ENCODE measurements at places on chromosomes 7 and 10. TPM values are rescaled to one million over a fixed set of nuclear protein-coding genes. Genes with fewer than 3 reads are reported as not detected.
A peak's percentile ranks its signal among the peaks of the same experiment; 100 is the strongest.

The GALNT17 gene
- 1.6 TPM for total RNA-seq

The DPP6 gene
- total RNA-seq = 6.4 TPM

The PRKG1 gene
- total RNA-seq = 17.0 TPM

The KLHL7 gene
- total RNA-seq = 34.4 TPM

The NANOS1 gene
- 1.7 TPM for total RNA-seq

The PDK4 gene
- total RNA-seq = 99.4 TPM

The ELMO1 gene
- total RNA-seq = 74.2 TPM

The SYCE1 gene
- not detected for total RNA-seq

The FRAT2 gene
- 21.3 TPM for total RNA-seq

DNA sequence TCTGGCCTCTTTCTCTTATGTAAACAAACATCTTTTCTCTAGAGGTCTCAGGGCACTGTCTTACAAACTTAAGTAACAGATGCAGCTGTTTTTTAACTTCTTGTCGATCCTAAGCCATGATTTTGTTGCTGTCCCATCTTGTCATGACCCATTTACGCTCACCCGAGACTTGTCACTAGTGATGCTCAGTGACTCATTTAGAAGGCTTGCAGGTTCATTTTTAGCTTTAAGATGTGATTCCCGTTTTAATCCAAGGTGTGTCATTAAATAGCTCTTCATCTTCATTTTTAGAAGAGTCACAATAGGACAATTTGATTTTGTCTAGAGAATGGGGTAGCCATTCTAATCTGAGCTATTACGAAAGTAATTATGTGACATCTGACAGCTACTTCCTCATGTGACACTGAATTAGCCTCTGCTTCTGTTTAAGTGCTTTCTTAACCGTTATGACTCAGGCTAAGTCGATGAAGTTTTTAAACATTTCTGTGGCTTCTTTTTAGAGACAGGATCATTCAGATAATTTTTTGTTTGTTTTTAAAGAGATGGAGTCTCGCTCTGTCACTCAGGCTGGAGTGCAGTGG lies 42.7 kb downstream of the SPDYE5 start:
- H3K36me3 ChIP-seq = peaks cover 8% of the 10 kb centered on the region
- no peaks in the 10 kb centered on the region for H3K27me3 ChIP-seq
- H3K4me1 ChIP-seq = no peaks in the 10 kb centered on the region
- no peak overlapping the region for H3K4me3 ChIP-seq
- DNase-seq = no peak

GRCh38 chr10:86295351-86295750 lies 71.2 kb downstream of the GRID1 start:
- no peaks in the 10 kb centered on the region for H3K4me1 ChIP-seq
- no peaks in the 10 kb centered on the region for H3K27me3 ChIP-seq
- no peak overlapping the region for H3K27ac ChIP-seq
- no peaks in the 10 kb centered on the region for H3K36me3 ChIP-seq

DNA sequence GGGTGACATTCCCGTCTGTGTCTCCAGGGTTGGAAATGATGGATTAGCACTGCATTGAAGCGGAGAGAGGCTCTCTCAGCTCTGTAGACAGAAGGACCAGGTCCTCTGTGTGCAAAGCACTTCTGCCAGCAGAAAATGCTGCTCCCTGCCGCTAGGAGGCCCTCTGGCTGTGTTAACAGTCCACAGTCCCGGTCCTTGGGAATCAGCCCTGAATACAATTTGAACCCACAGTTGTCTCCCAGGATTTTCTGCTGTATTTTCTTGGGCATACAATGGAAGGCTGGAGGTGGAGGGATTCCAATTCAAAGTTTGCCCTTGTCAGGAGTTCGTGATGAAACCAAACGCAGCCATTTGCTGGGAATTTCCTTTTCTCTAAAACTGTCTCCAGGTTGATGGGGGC lies 205.2 kb downstream of the GLRX3 start:
- no peak overlapping the region for H3K4me3 ChIP-seq
- DNase-seq = no peak
- H3K36me3 ChIP-seq = no peaks in the 10 kb centered on the region
- H3K27me3 ChIP-seq = no peaks in the 10 kb centered on the region
- H3K27ac ChIP-seq = no peak overlapping the region
- no peaks in the 10 kb centered on the region for H3K4me1 ChIP-seq

DNA sequence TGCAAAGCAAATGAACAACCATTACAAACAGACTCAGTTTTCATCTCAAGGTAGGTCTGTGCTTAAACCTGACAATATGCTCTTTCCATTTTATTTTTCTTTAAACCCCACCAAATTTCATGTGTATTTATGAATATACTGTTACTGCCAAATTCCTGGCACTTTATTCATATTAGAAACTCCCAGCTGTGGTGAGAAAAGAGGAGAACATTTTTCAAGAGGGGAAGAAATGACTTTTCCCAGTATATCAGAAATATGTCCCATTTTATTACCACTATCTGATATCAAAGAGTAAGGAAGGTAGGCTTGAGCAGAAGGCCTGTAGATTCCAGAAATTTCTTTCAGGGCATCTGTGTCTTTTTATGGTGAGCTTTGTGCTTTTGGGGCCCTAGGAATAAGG lies 189.6 kb downstream of the ADAM12 start:
- H3K27me3 ChIP-seq = no peaks in the 10 kb centered on the region
- H3K36me3 ChIP-seq = no peaks in the 10 kb centered on the region
- H3K4me1 ChIP-seq = no peaks in the 10 kb centered on the region
- DNase-seq = no peak

GRCh38 chr10:21518149-21518640 lies 7.3 kb downstream of the SKIDA1 start:
- peak overlapping the region; percentile 68 for H3K27ac ChIP-seq
- no peak for DNase-seq
- peak overlapping the region; percentile 63 for H3K4me3 ChIP-seq
- H3K27me3 ChIP-seq = no peaks in the 10 kb centered on the region
- H3K4me1 ChIP-seq = peaks cover 77% of the 10 kb centered on the region

- no peaks in the 10 kb centered on the region for H3K36me3 ChIP-seq
- no peak for DNase-seq
- no peak overlapping the region for H3K27ac ChIP-seq
- no peaks in the 10 kb centered on the region for H3K4me1 ChIP-seq
- H3K27me3 ChIP-seq = no peaks in the 10 kb centered on the region
- H3K4me3 ChIP-seq = no peak overlapping the region
Measured at GRCh38 chr7:48269066-48269465, 97.8 kb downstream of the ABCA13 start.

DNA sequence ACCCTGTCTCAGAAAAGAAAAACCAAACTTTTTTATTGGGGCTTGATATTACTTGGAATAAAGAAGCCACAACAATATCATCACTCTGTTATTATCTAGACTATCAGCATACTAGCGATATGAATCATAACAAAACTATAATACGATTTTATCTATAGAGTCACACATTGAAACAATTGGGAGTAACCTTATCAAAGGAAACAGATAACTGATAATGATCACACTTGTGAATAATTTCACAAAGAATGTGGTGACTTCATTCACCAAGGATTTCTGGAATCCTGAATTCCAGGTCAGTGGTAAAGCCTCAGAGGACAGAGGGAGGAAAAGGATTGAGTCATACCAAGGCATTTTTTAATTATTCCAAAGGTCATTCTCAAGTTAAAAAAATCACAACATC lies 32.1 kb upstream of the NMT2 start:
- DNase-seq = no peak
- no peak overlapping the region for H3K27ac ChIP-seq
- H3K4me1 ChIP-seq = peaks cover 10% of the 10 kb centered on the region
- H3K27me3 ChIP-seq = no peaks in the 10 kb centered on the region
- H3K4me3 ChIP-seq = no peak overlapping the region

GRCh38 chr10:58322072-58322834 lies 12.6 kb upstream of the UBE2D1 start:
- DNase-seq = peak; percentile 21
- H3K36me3 ChIP-seq = no peaks in the 10 kb centered on the region
- no peak overlapping the region for H3K4me3 ChIP-seq
- peak overlapping the region; percentile 34 for H3K27ac ChIP-seq
- peaks cover 4% of the 10 kb centered on the region for H3K27me3 ChIP-seq

DNA sequence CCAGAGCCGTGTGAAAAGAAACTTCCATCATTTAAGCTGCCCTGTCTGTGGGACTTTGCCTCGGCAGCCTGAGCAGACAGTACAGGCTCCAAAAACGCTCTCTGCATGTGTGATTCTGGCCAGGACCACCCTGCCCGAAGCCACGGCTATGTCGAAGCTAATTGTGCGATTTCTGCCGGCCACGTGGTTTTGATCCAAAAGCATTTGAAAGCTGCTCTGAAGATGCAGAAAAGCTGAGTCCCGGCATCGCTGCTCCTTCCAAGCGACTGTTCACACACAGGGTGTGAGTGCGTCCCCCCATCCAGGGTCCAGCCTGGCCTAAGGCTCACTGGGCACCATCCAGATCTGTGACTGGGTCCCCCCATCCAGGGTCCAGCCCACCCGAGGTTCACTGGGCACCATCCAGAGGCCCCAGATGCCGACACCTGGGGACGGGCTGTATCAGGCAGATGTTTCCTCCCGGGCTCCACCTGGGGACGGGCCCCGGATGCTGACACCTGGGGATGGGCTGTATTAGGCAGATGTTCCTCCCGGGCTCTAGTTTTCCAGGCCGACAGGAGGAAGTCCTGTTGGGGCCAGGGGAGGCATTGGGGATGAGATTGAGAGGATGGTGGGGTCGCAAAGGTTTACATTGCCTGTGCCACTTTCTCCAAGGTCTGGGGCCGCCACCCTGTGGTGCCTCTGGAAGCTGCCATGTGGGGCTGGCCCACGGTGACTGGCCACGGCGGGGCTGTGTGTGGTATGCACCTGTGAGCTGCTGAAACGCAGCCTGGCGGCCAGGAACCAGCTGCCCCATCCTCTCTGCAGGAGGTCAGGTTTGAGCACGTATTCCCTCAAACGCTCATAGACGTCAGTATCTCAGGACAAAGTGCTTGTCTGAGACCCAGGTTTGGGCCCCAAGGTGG lies 527.4 kb downstream of the DNAJB6 start:
- H3K36me3 ChIP-seq = no peaks in the 10 kb centered on the region
- no peak overlapping the region for H3K4me3 ChIP-seq
- H3K27me3 ChIP-seq = no peaks in the 10 kb centered on the region
- no peak overlapping the region for H3K27ac ChIP-seq

- H3K4me1 ChIP-seq = peaks cover 23% of the 10 kb centered on the region
- DNase-seq = peak; percentile 67
- no peak overlapping the region for H3K4me3 ChIP-seq
- H3K27me3 ChIP-seq = no peaks in the 10 kb centered on the region
- H3K27ac ChIP-seq = peak overlapping the region; percentile 67
- H3K36me3 ChIP-seq = peaks cover 10% of the 10 kb centered on the region
Measured at GRCh38 chr7:55189146-55189766, 170.4 kb downstream of the EGFR start.

GRCh38 chr7:145718129-145718528 lies 398.5 kb upstream of the CNTNAP2 start:
- DNase-seq = no peak
- H3K27me3 ChIP-seq = no peaks in the 10 kb centered on the region
- no peak overlapping the region for H3K4me3 ChIP-seq
- H3K27ac ChIP-seq = no peak overlapping the region
- H3K4me1 ChIP-seq = no peaks in the 10 kb centered on the region

GRCh38 chr10:57988964-57989363 lies 278.7 kb downstream of the IPMK start:
- no peak overlapping the region for H3K4me3 ChIP-seq
- no peaks in the 10 kb centered on the region for H3K4me1 ChIP-seq
- no peaks in the 10 kb centered on the region for H3K27me3 ChIP-seq
- DNase-seq = no peak

GRCh38 chr7:130274983-130275591 lies 8.4 kb downstream of the CPA2 start:
- DNase-seq = no peak
- no peaks in the 10 kb centered on the region for H3K36me3 ChIP-seq
- H3K27me3 ChIP-seq = peaks cover 15% of the 10 kb centered on the region
- H3K27ac ChIP-seq = no peak overlapping the region

GRCh38 chr7:154844955-154845354 lies 158.0 kb downstream of the PAXIP1 start:
- H3K4me1 ChIP-seq = peaks cover 8% of the 10 kb centered on the region
- no peaks in the 10 kb centered on the region for H3K36me3 ChIP-seq
- no peak overlapping the region for H3K27ac ChIP-seq
- DNase-seq = peak; percentile 58

DNA sequence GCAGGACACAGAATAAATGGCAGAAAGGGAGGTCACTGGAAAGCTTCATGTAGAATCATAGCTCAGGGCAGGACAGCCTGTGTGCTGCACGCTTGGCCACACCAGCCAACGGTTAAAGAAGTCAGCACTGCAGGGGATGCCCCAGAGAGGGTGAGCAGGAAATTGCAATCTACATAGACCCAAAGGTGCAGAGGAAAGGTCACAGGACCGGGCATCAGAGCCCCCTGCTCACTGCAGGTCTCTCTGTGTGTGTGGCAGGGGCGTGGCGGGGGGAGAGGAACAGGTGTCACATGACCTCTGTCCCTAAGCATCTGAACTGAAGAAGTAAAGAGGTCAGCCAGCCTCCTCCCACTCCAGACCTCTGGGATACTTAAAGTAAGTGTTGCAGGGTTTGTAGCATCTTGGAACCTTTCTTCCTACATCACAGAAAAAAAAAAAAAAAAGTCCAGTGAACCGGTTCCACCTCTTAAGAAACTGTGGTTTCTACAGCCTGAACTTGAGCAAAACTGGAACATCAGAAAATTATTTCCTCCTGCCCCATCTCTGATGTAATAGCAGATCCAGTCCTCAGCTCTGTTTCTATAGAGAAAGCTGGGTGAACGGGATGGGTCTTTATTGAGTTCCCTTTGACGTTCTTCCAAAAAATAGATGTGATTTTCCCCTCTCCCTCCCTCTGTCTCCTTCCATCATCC lies 64.3 kb downstream of the RGS10 start:
- H3K27ac ChIP-seq = no peak overlapping the region
- peaks cover 6% of the 10 kb centered on the region for H3K4me1 ChIP-seq
- H3K4me3 ChIP-seq = no peak overlapping the region
- no peaks in the 10 kb centered on the region for H3K27me3 ChIP-seq
- no peaks in the 10 kb centered on the region for H3K36me3 ChIP-seq

- no peaks in the 10 kb centered on the region for H3K27me3 ChIP-seq
- DNase-seq = peak; percentile 72
- H3K4me1 ChIP-seq = peaks cover 15% of the 10 kb centered on the region
- peak overlapping the region; percentile 83 for H3K4me3 ChIP-seq
- H3K36me3 ChIP-seq = no peaks in the 10 kb centered on the region
- H3K27ac ChIP-seq = peak overlapping the region; percentile 92
Measured at GRCh38 chr7:92837000-92837749, 802 bp upstream of the CDK6 start.

DNA sequence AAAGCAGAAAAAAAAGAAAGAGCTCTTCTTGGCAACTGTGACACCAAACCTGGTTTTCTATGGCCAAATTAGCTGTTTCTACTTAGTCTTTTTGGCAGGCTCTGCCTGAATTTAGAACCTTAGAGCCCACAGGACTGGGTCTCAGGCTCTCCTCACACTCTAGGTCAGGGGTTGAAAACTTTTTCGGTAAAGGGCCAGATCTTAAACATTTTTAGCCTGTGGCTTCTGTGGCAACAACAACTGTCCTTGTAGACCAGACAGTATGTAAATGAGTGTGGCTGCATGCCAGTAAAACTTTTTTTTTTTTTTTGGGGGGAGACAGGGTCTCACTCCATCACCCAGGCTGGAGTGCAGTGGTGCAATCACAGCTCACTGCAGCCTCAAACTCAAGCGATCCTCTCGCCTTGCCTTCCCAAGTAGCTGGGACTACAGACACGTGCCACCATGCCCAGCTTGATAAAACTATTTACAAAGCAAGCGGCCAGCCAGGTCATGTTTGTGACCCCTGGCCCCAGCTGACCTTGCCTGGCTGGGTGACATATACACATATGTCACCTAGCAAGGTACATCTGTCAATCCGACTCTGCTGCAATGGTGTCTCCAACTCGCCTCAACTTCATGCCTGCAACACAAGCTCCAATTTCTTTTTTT lies 17.4 kb downstream of the KPNA7 start:
- H3K4me1 ChIP-seq = peaks cover 14% of the 10 kb centered on the region
- H3K27me3 ChIP-seq = no peaks in the 10 kb centered on the region
- no peak overlapping the region for H3K4me3 ChIP-seq
